ENCODE measurements at places on chromosomes 5 and 9.

DNA sequence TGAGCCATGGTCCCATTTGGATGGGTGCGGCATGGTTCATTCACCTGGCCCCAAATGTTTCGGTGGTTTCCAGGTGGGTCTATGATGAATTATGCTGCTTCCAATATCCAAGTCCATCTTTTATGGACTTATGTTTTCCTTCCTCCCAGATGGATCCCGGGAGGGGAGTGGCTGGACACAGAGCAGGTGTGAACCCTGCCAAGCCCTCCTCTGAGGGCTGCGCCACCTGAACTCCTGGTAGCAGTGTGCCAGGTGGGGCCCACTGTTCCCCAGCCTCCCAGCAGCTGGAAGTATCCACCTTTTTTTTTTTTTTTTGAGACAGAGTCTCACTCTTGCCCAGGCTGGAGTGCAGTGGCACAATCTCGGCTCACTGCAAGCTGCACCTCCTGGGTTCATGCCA, 42.9 kb downstream of the WNK2 start:
- no peak for DNase-seq

- no peak for DNase-seq
Observed at GRCh38 chr5:140362875-140363630, 3.1 kb downstream of the SLC4A9 start.

GRCh38 chr9:134704498-134704897, 62.9 kb downstream of the COL5A1 start:
- no peak for DNase-seq

DNA sequence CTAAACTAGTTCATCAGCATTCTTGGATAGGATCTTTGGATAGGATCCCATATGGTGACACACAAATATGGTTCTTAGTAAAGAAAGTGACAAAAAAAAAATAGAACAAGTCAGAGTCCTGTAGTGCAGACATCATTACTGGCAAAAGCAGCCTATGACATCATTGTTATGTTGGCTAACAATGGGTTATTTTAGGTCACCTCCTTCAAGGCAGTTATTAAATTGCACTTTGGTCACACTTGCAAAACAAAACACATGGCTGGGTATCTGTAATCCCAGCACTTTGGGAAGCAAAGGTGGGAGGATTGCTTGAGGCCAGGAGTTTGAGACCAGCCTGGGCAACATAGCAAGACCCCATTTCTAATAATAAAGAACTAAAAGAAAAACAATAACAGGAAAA, 185.9 kb downstream of the KIAA0825 start:
- DNase-seq = no peak

DNA sequence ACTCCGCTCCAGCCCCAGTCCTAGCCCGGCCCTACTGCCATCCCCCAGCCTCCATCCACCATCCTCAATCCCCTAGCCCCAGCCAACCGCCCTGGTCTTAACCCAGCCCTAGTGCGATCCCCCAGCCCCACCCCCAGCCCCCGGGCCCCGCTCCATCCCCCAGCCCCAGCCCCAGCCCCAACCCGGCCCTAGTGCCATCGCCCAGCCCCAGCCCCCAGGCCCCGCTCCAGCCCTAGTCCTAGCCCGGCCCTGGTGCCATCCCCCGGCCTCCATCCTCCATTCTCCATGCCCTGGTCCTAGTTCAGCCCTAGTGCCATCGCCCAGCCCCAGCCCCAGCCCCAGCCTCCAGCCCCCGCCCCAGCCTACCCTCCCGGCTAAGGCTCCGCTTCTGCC, 398 bp downstream of the TOR1A start:
- DNase-seq = no peak

DNA sequence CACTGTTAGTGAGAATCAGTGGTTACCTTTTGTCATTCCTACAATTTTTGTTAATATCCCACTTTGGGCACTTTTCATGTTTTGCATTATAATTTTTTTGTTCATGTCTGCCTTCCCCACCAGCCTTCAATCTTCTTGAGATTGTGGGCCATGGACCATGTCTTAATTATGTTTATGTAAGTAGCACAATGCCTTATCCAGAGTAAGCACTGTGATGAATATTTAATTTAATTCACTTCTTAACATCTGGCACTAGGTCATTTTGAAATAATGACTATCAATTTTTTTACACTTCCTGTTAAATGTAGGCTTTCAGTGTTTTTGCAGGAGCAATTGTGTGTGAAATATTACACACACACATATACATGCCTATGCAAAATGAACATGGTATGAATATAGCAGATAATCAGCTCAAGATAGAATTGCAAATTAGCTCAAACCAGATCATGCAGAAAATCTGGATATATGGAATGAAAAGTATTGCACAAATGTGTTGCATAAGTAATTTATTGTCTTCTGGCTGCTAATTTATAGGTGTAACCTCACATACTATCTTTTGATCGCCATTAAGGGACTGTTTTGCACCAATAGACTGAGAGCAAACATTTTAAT, 5.3 kb upstream of the SHOC1 start:
- DNase-seq = no peak

DNA sequence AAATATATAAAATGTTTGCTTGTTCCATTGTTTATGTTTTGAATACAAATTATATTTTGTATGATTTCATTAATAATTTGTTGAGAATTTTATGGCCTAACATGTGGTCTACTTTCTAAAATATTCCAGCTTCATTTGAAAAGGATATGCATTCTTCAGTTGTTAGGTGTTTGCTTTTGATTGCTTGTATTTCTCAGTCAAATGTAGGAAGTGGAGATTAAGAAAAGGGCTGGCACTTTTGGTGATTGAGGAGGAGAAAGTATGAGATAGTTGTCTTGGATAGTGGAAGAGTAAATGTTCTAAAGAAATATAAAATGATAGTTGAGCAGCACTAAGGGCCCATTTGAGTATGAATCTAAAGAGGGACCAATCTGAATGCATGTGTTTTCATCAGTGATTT, 23.1 kb downstream of the JAK2 start:
- no peak for DNase-seq

DNA sequence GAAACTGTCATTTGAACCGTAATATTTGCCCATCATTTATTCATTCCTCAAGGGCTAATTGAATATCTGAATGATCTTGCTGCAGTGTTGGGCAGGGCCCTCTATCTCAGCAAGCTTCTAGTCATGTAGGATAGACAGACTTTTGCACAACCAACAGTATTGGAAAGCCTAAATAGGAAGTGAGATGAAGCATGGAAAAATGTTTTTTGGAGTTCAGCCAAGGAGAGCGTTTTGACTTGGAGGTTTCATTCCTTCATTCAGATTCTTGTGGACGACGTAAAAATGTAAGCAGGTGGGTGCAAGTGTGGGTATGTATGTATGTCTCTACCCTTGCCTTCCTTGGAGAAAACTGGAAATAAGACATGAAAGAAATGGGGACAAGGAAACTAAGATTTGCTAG, 15.5 kb downstream of the DAPK1 start:
- DNase-seq = no peak

DNA sequence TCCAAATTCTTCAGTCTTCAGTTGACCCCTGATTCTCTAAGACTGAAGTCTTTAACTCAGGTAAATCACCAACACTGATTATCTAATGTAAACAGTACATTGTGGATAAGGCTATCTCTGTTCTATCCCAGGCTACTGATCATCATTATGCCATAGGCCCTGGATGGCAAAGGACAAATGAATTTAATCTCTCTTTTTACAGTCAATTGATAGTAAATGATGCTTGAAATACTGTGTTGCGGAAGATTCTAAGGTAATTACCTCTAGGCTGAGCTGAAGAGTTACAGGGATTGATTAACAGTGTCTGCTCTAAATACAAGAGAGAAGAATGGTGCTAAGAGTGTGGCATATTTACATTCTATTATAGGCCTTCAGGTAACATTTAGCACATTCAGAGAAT, 264.7 kb downstream of the ACTL7B start:
- DNase-seq = peak; percentile 36

- DNase-seq = no peak
Observed at GRCh38 chr5:81212211-81212751, 20.8 kb upstream of the CKMT2 start.

GRCh38 chr9:84061613-84062193, 81.1 kb downstream of the RMI1 start:
- no peak for DNase-seq

- DNase-seq = no peak
Observed at GRCh38 chr5:88867638-88868037, 15.3 kb downstream of the MEF2C start.

- no peak for DNase-seq
Observed at GRCh38 chr9:78685471-78685870, 388.5 kb downstream of the PSAT1 start.

DNA sequence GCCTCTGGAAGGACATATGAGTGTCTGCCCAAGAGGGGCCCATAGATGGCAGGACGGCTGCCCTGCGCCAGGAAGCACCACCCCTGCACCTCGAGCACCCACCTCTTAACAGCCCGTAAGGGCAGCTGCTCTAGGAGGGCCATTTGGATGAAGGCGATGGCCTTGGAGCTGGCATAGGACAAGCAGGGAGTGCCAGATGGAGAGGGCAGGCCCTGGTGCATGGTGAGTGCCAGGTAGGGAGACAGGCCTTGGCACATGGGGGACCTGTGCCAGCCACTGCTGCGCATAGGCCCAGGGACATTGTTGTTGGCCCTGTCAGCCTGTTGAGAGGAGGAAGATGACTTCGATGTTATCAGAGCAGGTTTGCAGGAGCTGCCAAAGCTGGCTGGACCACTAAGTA, 134.2 kb downstream of the SLC25A46 start:
- no peak for DNase-seq

- no peak for DNase-seq
Observed at GRCh38 chr5:84259283-84260045, 125.2 kb downstream of the EDIL3 start.

DNA sequence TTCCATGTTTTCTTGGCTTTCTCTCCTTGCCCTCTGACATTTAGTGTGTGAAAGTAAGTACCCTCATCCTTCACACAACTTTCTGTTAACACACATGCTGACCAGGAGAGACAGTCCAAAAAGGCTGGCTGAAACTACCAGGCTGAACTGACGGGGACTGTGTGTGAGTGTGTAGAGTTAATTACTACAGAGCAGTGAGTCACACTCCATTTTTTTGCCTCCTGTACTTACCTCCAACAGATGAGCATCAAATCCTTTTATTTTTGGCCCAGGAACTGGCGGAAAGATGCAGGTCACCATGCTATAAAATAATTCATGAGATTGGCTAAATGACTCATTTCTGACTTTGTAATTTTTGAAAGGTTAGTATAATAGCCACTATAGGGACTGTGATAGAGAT, 20.2 kb upstream of the AGXT2 start:
- no peak for DNase-seq

- peak; percentile 78 for DNase-seq
Observed at GRCh38 chr5:137375741-137376526, 123.2 kb downstream of the SPOCK1 start.

DNA sequence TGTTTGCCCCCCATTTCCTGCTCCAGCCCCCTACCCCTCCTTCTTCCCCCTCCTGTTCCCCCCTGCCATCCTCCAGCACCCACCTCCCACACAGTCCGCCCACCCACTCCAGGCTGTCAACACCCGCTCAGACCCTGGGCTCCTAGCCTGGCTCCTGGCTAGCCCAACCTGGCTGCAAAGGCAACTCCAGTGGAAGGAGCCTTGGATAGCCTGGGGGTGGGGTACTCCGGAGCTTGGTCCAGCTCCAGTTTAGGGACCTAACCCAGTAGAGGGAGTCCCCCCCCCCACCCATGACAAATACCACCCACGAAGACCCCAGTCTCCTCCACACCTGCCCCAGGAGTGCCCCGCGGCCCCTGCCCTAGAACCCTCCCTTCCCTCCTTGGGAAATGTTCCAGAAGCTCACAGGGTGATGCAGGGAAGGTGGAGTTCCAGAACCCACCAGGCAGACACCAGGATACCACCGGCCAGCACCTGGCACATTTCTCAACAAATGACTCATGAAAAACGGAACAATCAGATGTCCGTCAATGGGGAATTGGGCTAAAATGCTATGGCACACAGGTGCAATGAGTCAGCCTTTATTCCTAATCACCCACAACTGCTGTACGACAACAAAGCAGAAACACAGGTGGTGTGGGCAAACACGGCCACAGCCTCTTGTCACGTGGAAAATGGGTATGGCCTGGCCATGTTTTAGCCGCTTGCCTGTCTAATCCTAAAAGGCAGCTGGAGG, 901 bp upstream of the SLC12A7 start:
- no peak for DNase-seq

DNA sequence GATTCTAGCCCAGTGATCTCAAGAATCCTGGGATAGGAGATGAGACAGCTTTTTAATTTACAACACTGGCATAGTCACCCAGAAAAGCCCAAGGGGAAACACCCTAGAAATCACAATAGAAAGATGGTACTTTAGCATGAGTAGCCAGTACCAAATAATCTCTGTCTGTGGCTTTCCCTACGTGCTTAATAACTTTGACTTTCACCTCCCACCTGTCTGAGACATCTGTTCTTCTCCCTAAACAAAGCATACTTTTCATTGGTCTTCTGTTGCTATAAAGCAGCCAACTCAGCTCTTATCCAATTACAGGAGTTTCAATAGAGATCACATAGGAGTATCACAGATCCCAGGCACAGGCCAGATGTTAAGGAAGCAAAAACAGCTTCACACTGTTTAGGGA, 10.4 kb downstream of the MARCHF3 start:
- DNase-seq = no peak

DNA sequence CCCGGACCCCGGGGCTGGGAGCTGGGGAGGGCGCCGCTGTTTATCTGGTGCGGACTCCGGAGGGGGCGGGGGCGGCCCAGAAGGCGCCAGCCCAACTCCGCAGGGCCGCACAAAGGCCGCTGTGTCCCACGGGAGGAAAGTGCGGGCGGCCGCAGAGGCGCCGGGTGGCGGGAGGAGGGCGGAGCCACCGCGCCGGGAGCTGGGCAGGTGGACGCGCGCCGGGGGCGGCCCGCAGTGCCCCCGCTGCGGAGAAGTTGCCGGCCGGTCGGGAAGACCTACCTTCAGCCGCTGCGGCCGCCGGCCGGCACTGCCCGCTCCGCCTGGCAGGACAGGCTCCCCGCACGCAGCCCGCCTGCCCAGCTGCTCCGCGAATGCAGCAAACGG, 43.6 kb downstream of the NACC2 start:
- DNase-seq = no peak

DNA sequence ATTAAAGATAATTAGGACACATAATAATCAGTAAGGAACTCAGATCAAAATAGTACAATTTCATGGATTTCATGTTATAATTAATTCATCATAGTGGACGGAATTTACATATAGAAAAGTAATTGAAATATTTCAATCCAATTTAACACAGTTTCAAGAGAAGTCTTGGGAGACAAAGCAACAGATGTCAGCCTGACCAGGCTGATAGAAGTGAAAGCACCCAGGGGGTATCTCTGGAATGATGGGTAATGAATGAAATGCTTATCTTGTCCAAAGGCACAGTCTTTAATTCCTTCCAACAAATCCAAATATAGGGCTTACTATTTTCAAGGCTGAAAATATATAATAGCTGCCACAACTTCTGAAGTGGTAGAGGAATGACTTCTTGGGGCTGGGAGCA, 629.3 kb upstream of the RGMB start:
- DNase-seq = no peak

- no peak for DNase-seq
Observed at GRCh38 chr5:133508331-133508730, 104.0 kb downstream of the FSTL4 start.

- peak; percentile 24 for DNase-seq
Observed at GRCh38 chr5:149549461-149550267, 1.6 kb downstream of the CSNK1A1 start.

Measured in NCI-H187 treated with DMSO at 0.1 percent for 48 hours (cell line).